ENCODE measurements at places on chromosomes 6 and 20. TPM values are rescaled to one million over a fixed set of nuclear protein-coding genes. Genes with fewer than 3 reads are reported as not detected.

The STMND1 gene
- not detected for total RNA-seq

The WFDC8 gene
- total RNA-seq = not detected

The FAXC gene
- total RNA-seq = 0.73 TPM

DNA sequence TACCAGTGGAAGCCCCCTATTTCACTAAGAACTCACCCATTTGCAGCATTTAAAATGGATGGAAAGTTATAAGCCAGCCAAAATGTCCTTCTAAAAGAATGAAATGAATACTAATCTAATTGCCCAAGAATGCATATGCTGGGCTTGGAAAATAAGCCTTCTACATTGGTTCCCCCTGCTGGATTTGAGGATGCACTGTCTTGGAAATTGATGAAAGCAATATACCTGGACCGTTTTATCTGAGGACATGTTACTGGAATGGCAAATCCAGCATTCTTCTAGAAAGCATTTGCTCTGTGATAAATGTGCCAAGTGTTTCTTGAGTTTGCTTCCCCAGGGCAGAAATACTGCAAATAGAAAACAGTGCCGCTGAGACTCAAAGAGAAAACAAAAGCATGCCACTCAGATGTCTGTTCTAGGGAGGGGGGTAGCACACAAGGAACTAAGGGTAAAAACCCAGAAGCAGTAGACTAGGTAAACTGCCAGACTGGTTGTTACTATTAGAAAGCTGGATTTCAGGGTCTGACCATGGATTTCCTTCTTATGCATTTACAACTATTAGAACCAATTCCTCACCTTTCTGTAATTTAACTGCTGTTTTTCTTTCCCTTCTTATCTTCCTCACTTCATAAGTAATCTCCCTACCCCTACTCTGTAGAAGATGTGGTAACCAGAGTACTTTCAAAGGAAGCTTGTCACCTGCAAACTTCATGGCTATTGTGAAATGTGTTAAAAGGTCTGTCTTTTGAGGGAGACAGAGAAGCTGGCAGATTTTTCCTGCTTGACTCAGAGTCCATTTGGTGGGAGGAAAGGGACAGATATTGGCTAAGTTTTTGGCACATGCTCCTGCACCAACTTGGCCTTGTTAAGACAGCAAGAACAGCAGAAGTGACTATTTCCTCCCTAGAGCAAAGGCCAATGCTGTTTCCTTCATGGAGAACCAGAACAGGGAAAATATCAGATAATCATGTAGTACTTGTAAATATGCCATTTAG, 642.6 kb downstream of the KIF16B start:
- no peak for DNase-seq

- no peak for DNase-seq
Observed at GRCh38 chr6:37531026-37531425, 31.3 kb upstream of the CCDC167 start.

DNA sequence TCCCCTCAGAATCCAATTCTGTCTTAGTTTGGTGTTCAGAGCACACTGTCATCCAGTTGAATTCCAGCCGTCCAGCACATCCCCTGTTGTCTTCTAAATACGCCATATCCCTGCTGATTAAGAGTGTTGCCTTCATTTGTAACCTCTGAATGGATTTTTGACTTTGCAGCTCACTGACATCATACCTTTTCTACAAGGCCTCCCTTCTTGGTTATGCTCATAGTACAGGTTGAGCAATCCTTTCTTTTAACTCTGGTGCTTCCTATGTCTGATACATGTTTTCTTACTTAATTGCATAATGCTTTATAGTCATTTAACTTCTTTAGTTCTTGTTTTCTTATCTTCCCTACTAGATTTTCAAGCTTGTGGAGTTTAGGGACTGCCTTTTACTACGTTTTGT, 36.4 kb downstream of the XRN2 start:
- DNase-seq = no peak

DNA sequence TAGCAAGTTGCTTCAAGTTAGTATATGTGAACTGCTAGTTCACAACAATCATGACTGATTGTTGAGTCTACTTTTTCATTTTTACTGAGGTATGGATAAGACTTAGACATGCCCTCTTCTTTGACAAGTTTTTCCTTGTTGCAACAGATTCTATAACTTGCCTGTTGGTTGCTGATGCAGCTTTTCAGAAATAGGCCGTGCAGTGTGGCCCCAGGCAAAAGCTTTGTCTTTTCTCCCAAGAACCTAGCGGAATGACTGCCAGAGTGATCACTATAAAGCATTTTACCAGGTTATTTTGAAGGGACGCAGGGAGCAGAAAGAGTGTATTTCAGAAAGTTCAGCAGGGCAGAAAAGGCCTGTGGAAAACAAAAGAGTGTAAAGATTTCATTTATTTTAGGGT, 16.0 kb downstream of the HECA start:
- DNase-seq = no peak

DNA sequence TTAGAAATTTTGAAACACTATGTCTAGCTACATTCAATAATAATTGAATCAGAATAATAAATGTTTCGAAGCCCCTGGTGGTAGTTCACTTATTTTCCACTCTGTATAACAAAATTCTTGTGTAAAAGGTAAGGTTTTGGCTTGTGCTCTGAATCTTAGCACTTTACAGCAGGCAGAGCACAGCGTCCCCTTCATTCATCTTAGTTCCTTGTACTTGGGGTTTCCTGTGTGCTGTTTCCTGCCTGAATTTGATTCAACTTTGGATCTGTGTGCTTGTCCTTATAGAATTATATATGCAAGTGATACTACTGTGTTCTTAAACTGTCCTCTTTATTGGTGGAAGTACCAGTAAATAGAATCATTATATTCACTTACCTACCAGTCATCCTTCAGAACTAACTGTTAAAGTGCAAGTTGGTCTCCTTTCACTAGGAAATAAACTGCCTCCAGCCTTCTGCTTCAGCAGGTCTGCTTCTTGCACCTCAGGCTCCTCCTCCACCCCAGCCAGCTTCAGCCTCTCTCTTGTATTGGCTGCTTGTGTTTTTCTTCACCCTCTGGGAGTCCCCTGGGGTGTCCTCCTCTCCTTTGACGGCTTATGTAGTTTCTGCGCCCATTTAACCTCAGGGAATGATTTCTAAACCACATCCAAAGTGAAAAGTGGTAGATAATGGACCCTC, 28.8 kb upstream of the TULP4 start:
- DNase-seq = no peak

Measured in psoas muscle (tissue), 8 donors.